ENCODE measurements at places on chromosomes 11 and 22. TPM values are rescaled to one million over a fixed set of nuclear protein-coding genes. Genes with fewer than 3 reads are reported as not detected.

The SH3BP1 gene
- 1.5 TPM for total RNA-seq

The C22orf23 gene
- not detected for total RNA-seq

The FZD4 gene
- 42.3 TPM for total RNA-seq

The ROBO4 gene
- total RNA-seq, result 16.2 TPM

The INPP5J gene
- total RNA-seq, result 2.1 TPM

The IL17REL gene
- total RNA-seq, result not detected

DNA sequence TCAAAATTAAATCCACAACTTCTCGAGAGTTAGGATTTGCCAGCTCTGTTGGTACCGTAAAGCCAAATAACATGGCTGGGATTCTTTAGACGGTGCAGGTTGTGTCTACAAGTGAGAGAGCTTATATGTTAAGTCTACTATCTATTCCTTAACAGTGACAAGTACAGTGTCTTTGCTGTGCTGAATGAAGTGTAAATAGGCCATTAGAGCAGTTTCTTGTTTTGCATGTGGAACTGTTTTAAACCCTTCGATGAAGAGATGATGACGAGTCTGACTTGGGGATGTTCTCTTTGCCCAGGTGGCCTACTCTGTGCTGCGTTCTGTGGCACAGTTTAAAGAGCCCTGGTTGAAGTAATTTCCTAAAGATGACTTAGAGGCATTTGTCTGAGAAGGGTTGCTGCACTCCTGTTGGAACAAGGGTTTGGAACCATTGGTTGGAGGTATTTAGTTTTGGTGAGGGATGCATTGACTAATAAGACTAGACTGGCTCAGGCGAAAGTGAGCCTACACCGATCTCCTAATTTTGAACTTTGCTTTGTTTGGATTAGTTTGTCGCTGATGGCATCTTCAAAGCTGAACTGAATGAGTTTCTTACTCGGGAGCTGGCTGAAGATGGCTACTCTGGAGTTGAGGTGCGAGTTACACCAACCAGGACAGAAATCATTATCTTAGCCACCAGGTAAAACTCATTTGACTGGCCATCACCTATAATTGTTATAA is 988 bp downstream of the RPS3 start:
- no peak for DNase-seq
- H3K36me3 ChIP-seq, result peaks cover 45% of the 10 kb centered on the region
- peak overlapping the region; percentile 94 for H3K27ac ChIP-seq
- H3K4me1 ChIP-seq, result peaks cover 13% of the 10 kb centered on the region
- H3K4me3 ChIP-seq, result peak overlapping the region; percentile 73
- no peaks in the 10 kb centered on the region for H3K27me3 ChIP-seq

DNA sequence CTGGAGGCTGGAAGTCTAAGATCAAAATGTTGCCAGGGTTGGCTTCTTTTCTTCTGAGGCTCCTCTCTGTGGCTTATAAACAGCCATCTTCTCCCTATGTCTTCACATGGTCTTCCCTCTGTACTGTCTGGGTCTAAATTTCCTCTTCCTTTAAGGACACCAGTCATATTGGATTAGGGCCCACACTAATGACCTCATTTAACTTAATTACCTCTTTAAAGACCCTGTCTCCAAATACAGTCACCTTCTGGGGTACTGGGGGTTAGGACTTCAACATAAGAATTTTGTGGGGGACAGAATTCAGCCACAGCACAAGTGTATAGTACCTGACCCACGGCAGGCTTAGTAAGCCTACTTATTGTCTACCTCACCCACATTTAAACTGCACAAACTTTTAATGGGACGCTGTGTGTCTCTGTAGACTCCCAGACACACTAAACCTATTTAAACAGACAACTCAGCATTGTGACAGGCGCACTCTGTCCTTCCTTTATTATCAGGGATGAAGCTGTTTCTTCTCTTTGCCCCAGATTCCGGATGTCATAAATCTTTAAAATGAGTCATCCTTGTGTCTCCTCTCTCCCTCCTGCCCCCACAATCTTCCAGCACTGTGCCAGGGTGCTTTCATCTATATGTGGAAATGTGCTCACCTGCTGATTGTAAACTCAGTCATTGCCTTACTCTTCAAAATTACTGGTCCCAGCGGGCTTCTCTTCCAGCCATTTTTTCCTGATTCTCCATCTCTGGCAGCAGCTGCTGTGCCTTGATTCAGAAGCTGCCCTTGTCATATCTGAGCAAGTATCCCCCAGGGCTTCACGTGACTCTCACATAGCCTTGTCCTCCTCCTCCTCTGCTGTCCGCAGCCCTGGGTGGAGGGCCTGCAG is 5.4 kb upstream of the MAPK8IP1 start:
- DNase-seq, result no peak
- peaks cover 83% of the 10 kb centered on the region for H3K36me3 ChIP-seq
- H3K4me1 ChIP-seq, result peaks cover 2% of the 10 kb centered on the region
- H3K27me3 ChIP-seq, result no peaks in the 10 kb centered on the region
- H3K4me3 ChIP-seq, result no peak overlapping the region
- H3K27ac ChIP-seq, result no peak overlapping the region

DNA sequence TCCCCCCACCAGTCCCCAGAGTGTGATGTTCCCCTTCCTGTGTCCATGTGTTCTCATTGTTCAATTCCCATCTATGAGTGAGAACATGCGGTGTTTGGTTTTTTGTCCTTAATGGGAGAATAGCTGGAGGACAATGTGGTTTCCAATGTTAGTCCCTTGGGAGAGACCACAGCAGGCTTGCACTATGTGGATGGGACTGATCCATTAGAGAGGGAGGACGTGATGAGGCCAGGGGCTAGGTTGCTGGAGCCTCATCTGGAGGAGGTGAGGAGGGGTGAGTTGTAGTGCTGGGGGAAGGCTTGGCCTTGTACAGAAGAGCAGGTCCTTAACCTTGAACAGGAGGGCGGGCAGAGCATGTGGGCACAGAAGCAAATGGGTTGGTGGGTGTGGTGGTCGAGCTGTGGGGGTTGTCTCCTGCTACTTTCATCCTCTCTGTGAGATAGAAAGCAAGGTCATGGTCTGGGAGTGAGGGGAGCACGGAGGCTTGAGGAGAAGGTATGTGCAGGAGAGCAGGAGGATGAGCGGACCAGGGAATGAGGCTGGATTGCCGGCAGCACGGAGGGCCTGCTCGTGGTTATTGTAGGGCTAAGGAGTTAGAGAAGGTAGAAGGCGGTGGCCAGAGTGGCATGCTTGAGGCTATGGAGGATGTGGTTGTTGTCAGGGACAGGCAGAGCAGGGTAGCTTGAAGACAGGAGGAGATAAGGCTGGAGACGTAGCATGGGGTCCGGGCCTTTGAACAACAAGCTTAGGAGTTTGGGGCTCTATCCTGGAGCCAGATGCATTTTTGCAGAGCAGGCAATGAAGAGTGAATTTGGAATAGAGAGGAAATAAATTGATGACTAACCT is 11.2 kb upstream of the SREBF2 start:
- peaks cover 12% of the 10 kb centered on the region for H3K36me3 ChIP-seq
- no peak for DNase-seq
- H3K4me3 ChIP-seq, result no peak overlapping the region
- peaks cover 15% of the 10 kb centered on the region for H3K4me1 ChIP-seq
- no peak overlapping the region for H3K27ac ChIP-seq
- H3K27me3 ChIP-seq, result no peaks in the 10 kb centered on the region

- H3K27ac ChIP-seq, result peak overlapping the region; percentile 58
- H3K4me3 ChIP-seq, result no peak overlapping the region
- H3K4me1 ChIP-seq, result peaks cover 39% of the 10 kb centered on the region
- H3K27me3 ChIP-seq, result no peaks in the 10 kb centered on the region
- H3K36me3 ChIP-seq, result no peaks in the 10 kb centered on the region
- no peak for DNase-seq
Observed at GRCh38 chr11:1922481-1923081, 3.1 kb downstream of the TNNT3 start.

GRCh38 chr22:25644122-25644521 is 79.6 kb downstream of the GRK3 start:
- H3K36me3 ChIP-seq, result no peaks in the 10 kb centered on the region
- H3K27ac ChIP-seq, result no peak overlapping the region
- no peaks in the 10 kb centered on the region for H3K27me3 ChIP-seq
- no peak for DNase-seq

GRCh38 chr11:23021287-23021863 is 161.1 kb upstream of the CCDC179 start:
- no peak for DNase-seq
- no peak overlapping the region for H3K27ac ChIP-seq
- no peak overlapping the region for H3K4me3 ChIP-seq
- H3K4me1 ChIP-seq, result no peaks in the 10 kb centered on the region
- H3K36me3 ChIP-seq, result no peaks in the 10 kb centered on the region
- no peaks in the 10 kb centered on the region for H3K27me3 ChIP-seq

GRCh38 chr11:110190885-110191284 is 97.7 kb downstream of the ZC3H12C start:
- no peak overlapping the region for H3K4me3 ChIP-seq
- no peaks in the 10 kb centered on the region for H3K4me1 ChIP-seq
- no peaks in the 10 kb centered on the region for H3K27me3 ChIP-seq
- H3K27ac ChIP-seq, result no peak overlapping the region
- DNase-seq, result no peak

DNA sequence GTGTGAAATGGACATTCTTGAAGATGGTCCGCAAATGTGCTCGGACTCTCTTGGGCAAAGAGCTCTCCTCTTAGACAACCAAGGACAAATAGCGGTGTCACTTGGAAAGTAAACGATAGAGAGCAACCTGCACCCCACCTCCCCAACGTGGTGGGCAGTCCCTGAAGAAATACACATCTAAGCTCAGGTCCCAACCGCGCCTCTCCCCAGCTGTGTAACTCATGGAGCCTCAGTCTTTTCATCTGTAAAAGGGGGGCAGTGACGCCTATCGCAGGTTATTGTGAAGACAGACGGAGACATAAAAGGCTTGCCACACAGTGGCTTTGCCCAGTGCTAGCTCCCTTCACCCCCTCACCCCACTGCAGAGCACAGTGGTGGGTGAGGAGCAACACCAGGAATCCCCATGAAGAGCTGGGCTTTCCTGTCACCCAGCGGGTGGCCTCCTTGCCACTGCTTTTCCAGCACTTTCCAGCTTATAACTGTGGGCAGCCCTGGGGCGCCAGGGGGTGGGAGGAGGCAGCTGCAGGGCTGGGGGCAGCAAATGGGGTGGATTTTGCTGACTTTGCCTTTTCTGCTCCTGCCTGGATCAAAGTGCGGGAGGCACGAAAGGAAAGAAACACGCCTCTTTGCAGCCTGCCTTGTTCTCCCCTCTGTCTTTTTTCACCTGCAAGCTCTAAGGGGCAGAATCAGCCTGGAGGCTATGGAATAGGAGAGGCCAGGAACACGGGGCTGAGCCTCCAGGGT is 73.7 kb upstream of the TSPAN18 start:
- H3K27me3 ChIP-seq, result no peaks in the 10 kb centered on the region
- H3K36me3 ChIP-seq, result no peaks in the 10 kb centered on the region
- no peak for DNase-seq
- H3K27ac ChIP-seq, result no peak overlapping the region

DNA sequence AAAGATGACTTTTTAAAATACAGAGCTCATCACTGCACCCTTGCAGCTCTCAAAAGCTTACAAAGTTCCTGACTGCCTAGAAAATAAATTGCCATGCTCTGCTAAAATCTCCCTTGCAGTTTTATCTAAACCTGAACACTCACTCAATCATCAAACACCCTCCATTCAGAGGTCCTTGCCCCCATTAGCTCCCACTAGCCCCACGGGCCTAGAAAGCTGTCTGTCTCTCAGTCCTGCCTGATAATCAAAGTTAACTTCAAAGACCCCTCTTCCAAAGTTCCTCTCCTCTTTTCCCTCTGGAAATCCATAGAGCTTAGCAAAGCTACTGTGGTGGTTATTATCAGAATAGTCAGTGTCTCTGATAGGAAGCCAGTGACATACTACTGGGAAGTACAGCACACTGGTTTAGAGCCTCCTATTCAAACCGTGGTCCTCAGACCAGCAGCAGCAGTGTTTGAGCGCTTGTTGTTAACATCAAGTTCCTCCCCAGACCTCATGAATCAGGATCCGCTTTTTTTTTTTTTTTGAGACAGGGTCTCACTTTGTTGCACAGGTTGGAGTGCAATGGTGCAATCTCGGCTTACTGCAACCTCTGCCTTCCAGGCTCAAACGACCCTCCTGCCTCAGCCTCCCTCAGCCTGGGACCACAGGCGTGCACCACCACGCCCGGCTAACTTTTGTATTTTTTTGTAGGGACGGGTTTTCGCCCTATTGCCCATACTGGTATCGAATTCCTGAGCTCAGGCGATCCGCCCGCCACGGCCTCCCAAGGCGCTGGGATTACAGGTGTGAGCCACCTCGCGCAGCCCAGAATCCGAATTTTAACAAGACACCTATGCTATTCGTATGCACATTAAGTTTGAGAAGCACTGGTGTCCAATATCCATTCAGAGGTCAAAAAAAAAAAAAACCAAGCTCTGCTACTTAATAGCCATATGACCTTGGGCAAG is 1.2 kb downstream of the NDUFC2 start:
- no peak for DNase-seq
- H3K4me3 ChIP-seq, result peak overlapping the region; percentile 95
- H3K36me3 ChIP-seq, result no peaks in the 10 kb centered on the region

- DNase-seq, result no peak
- peaks cover 74% of the 10 kb centered on the region for H3K4me1 ChIP-seq
- peaks cover 5% of the 10 kb centered on the region for H3K36me3 ChIP-seq
- H3K4me3 ChIP-seq, result no peak overlapping the region
- no peaks in the 10 kb centered on the region for H3K27me3 ChIP-seq
Observed at GRCh38 chr11:43835104-43835503, 45.5 kb upstream of the ALKBH3 start.

DNA sequence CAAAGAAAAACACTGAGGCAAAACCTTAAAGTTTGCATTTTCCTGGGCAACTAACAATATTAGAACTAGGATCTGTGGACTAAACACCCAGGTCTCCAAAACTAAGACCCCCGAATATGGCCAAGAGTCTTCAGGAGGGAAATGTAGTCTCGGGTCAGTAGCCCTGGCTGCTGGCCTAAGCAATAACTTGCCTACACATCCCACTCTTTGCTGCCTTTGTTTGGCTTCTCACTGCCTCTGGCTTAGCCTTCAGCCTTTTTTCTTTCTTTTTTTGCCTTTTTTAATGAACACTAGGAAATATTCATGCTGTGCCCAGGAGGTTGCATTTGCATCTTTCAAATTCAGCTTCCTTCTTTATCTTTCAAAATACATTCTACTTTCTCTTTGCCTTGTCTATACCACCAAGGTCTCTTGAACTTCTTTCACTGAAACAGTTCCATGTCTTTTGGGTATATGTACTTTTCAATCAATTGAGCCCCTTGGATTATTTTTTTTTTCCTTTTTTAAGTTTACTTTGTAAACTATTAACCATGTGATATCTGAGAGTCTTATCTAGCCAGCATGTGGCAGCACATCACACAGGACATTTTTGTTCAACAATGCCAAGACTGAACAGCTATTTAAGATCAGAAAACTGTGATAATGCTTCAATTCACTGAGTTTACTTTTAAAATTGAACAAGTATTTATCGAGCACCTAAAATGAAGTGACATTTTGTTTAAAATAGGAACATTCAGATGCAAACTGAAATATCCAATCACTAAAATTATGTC is 165.0 kb upstream of the TRPC6 start:
- H3K27ac ChIP-seq, result no peak overlapping the region
- H3K27me3 ChIP-seq, result no peaks in the 10 kb centered on the region
- H3K36me3 ChIP-seq, result no peaks in the 10 kb centered on the region
- H3K4me3 ChIP-seq, result no peak overlapping the region
